Activated CD4-positive, alpha-beta T cell treated with anti-CD3 and anti-CD28 coated beads, Interleukin-2, amount 10 ng/mL, durations not matched to agents 7 days and 5 days (primary cell): ENCODE measurements at places on chromosomes 16 and 17. TPM values are rescaled to one million over a fixed set of nuclear protein-coding genes. Genes with fewer than 3 reads are reported as not detected.

DNA sequence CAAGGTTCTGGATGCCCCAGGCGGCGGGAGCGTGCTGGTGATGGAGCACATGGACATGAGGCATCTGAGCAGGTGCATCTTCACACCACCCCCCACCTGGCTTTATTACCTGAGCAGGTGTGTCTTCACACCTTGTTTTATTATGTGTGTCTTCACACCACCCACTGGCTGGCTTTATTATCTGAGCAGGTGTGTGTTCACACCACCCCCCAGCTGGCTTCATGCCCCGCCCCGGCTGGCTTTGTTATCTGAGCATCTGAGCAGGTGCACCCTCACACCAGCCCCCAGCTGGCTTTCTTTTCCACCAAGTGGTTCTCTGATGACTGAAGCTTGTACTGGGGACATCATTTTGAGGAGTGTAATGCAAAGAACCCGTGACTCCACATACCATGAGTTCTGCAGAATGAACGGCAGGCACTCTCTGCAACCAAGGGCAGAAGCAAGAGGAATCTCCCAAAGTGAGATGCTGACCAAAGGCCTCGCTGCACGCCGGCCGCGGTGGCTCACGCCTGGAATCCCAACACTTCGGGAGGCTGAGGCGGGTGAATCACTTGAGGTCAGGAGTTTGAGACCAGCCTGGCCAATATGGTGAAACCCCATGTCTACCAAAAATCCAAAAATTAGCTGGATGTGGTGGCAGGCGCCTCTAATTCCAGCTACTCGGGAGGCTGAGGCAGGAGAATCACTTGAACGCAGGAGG is 2.6 kb downstream of the FN3KRP start:
- no peak for DNase-seq

DNA sequence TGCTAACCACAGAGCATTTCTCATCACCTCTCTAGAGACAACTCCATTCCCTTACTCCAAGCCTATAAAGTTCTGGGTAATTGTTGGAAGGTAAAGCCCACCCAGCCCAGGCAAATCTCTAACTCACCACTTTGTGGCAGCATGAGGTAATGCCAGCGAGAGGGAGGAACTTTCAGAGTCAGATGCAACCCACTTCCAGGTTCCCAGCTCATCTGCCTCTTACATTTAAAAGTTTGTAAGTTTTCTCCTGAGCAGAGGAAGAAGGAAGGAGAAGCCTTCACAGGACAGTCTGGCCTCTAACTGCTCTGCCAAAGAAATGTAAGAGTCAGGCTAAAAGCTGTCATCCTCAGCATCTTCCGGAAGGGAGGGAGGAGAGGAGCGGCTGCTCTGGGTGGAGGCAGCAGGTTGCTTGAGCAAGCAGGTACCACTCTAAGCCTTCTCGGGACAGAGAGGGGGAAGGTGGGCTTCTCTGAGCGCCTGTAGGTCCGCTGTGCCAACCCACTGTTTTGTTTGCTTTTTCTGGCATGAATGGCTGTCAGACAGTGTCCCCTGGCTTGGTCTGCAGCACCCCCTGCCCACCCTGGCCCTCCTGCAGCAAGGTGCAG is 1.0 kb downstream of the ZNF319 start:
- DNase-seq, result peak; percentile 50

- DNase-seq, result peak; percentile 1
These were observed 78.0 kb upstream of the DOC2B start for GRCh38 chr17:259341-259976.

GRCh38 chr17:27622986-27623385 is 8.0 kb upstream of the LGALS9 start:
- no peak for DNase-seq

DNA sequence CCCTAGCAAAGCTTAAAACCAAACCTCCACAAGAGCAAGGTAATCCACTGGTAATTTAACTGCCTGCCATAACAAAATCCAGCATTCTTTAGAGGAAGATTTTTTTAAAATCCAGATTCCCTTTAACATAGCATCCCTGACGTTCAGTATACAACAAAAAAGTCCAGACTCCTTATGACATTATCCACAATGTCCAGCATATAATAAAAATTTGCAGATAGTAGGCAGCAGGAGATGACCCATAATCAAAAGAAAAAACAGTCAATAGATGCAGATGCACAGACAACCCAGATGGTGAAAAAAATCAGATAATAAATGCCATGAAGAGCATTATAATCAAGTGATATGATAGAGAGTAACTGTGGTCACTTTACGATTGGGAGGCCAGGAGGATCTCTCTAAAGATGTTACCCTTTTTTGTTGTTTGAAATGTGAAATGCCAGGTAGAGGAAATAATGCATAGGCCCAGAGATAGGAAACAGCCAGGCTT is 33.2 kb downstream of the MRC2 start:
- no peak for DNase-seq

- DNase-seq, result no peak
These were observed 12.5 kb downstream of the SLC16A3 start for GRCh38 chr17:82241183-82241925.

The TPSG1 gene
- not detected for total RNA-seq

DNA sequence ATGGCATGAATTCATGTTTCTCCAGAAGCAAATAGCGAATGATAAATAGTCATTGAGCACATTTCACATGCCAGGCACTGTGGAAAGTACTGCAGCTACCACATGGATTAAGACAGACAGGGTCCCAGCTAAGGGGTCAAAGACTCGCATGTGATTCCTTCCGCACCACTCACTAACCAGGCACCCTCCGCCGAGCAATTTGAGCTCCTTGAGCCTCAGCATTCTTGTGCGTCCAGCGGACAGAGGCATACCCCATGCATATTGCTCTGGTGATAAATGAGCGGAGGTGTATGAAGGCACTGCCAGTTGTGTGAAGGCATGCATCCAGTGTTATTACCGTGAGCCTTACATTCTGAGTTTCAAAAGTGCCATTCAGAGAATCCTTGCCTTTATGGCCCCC is 358.7 kb downstream of the HS3ST4 start:
- no peak for DNase-seq

The SLC7A5 gene
- total RNA-seq, result 77.1 TPM

DNA sequence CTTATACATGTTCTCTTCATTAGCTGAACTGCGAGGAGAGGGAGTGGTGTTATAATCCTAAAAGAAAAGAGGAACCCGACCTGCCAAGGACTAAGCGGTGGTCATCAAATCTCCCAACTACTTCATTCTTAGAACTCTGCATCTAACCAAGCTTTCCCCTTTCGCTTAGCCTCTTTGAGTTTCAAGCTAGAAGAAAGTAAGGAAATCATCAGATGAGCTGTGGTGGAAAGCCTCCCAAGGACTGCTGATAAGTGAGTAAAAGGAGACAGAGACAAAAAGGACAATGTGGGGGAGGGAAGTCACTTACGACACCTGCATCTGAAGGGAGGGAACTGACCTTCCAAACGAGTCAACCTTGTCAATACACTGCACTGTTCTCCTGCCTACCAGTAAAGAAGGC is 121.3 kb downstream of the TRIM37 start:
- DNase-seq, result no peak

DNA sequence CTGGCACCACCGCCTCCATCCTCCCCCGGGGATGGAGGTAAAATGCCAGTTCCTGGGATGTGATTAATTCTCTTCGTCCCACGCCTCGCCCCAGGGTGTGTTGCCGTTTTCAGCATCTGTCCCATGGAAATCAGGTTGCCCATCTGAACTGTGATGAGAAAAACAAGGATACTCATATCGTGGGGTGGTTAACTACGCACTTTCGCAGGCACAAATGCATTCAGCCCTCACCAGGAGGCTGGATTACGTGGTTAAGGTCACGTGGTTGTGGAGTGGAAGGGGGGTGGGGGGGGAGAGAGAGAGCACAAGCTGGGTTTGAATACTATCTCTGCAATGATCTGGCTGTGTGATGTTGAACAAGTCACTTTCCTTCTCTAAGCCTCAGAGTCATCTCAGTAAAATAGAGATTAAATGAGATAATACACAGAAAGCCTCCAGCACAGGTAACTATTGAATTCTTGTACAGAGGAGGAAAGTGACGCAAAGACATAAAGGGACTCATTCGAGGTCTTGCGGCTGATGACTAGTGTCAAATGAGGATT is 74.7 kb downstream of the BMERB1 start:
- peak; percentile 55 for DNase-seq

DNA sequence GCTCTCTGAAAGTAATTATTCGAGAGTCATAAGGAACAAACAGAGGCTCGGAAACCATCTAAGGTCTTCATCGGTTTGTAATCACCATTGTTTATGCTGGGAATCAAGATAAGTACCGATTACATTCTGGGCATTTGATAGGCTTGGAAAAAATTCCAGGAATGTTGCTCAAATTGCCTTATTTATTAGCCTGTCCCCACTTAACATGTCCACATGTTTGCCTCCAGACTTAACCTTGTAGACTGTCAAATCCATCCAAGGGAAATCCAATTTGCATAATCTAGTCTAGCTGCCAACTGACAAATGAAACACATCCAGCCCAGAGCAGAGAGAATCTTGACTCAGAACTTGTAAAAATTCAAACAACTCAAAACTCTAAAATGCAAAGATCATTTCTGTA is 51.3 kb upstream of the TMC5 start:
- no peak for DNase-seq

DNA sequence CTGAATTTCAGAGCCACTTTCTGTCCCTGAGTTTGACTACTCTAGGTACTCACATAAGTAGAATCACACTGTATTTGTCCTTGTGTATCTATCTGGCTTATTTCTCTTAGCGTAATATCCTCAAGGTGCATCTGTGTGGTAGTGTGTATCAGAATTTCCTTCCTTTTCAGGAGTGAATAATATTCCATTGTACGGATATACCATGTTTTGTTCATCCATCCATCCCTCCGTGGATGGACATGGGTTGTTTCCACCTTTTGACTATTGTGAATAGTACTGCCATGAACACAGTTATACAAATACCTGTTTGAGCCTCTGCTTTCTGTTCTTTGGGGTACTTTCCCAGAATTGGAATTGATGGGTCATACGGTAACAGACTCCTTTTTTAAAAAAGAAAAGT is 111.7 kb downstream of the PITPNC1 start:
- DNase-seq, result no peak

GRCh38 chr17:74744349-74744713 is 4.1 kb upstream of the NHERF1 start:
- no peak for DNase-seq

GRCh38 chr17:3815122-3815521 is 14.1 kb upstream of the ITGAE start:
- no peak for DNase-seq

The ACAP1 gene
- 727 TPM for total RNA-seq

The TMEM94 gene
- 80.3 TPM for total RNA-seq

GRCh38 chr17:37605081-37605480 is 4.1 kb downstream of the SYNRG start:
- DNase-seq, result no peak

GRCh38 chr16:89607453-89607852 is 6.0 kb upstream of the DPEP1 start:
- no peak for DNase-seq

The UTS2R gene
- total RNA-seq, result not detected

- DNase-seq, result peak; percentile 57
These were observed 792 bp downstream of the PPP1R9B start for GRCh38 chr17:50149417-50150353.

- DNase-seq, result no peak
These were observed 1.3 kb downstream of the IL34 start for GRCh38 chr16:70647441-70648359.

- DNase-seq, result peak; percentile 24
These were observed 119.1 kb downstream of the FTO start for GRCh38 chr16:53822936-53823529.

The FLII gene
- 328 TPM for total RNA-seq

The CPNE7 gene
- total RNA-seq, result 5.1 TPM

The MAF gene
- total RNA-seq, result 34.4 TPM

GRCh38 chr17:82242698-82242976 is 13.8 kb downstream of the SLC16A3 start:
- DNase-seq, result no peak

The MARCHF10 gene
- not detected for total RNA-seq

The CNGB1 gene
- not detected for total RNA-seq

GRCh38 chr17:75457047-75457654 is 716 bp downstream of the TMEM94 start:
- DNase-seq, result peak; percentile 11

The CCDC102A gene
- total RNA-seq, result 8.1 TPM

GRCh38 chr17:74196541-74197317 is 6.7 kb upstream of the RPL38 start:
- DNase-seq, result no peak

DNA sequence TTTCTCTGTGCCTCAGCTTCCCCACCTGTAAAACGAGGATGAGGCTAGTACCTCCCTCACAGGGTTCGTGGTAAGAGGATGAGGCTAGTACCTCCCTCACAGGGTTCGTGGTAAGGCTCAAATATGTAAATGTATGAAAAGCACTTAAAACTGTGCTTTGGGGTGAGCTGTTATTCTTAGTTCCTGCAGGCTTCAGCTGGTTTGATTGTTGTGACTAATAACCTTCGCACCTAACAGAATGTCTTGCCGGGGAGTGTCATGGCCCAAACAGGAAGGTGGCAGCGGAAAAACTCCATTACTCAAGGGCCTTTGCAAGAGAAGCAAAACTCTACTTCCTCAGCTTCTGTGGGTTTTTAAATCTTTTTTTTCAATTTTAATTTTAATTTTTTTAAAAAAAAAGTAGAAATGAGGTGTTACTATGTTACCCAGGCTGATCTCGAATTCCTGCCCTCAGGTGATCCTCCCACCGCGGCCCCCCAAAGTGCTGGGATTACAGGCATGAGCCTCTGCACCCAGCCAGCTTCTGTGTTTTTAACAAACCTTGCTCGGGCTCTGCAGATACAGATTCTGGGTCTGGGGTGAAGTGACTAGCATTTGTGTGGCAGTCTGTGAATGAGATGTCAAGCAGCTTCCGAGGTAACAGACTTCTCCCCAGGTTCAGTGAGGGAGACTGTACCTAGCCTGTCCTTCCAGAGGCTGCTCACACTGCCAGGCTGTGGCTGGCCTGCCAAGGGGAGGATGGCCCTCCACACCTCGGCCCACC is 103.0 kb downstream of the RAB11FIP4 start:
- DNase-seq, result peak; percentile 77

- DNase-seq, result no peak
These were observed 114.9 kb upstream of the TOM1L1 start for GRCh38 chr17:54785643-54786268.

DNA sequence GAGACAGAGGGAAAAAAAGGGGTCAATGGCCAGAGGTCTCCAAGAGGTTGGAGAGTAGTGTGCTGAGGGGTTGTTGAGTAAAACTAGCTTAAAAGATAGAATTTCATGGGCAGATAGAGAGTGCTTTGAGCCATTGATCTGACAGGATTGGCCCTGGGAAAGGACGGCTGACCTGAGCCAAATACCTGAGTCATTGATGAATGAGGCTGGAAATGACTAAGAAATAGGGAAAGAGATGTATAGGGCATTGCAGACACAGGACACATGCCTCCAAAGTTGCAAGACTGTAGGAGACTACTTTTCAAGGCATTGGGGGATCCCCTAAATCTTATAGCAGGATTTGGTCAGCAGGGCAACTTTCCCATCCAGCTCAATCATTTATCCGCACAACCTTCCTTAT is 168.7 kb downstream of the ABCC12 start:
- DNase-seq, result no peak

GRCh38 chr17:62744259-62744658 is 63.9 kb downstream of the MARCHF10 start:
- no peak for DNase-seq

DNA sequence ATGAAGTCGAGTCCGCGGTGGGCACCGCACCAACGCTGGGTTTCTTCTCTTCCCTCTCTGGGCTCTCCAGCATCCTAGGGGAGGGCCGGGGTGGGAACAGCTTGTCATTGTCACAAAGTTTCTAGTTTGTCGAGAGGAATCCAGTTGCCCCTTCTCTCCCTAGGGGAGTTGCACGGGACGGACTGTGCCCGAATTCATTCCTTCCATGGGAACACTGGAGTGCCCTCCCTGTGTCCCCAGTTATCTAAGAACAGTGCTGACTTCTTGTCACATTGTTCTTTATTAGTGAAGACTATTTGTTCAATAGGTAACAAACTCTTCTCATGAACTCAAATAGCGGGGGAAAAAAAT is 1.2 kb downstream of the KLHL36 start:
- DNase-seq, result no peak
